BJ (cell line): ENCODE measurements at places on chromosomes 5 and 9.

- DNase-seq = no peak
These were observed 65.5 kb upstream of the HSPA9 start for GRCh38 chr5:138640646-138641254.

GRCh38 chr9:11141357-11141756 is 528.6 kb upstream of the PTPRD start:
- DNase-seq = no peak

- no peak for DNase-seq
These were observed 30.8 kb downstream of the CNTRL start for GRCh38 chr9:121105531-121105930.

- DNase-seq = no peak
These were observed 28.4 kb downstream of the SECISBP2 start for GRCh38 chr9:89346696-89347095.

GRCh38 chr9:14428781-14429230 is 114.9 kb upstream of the NFIB start:
- DNase-seq = no peak

DNA sequence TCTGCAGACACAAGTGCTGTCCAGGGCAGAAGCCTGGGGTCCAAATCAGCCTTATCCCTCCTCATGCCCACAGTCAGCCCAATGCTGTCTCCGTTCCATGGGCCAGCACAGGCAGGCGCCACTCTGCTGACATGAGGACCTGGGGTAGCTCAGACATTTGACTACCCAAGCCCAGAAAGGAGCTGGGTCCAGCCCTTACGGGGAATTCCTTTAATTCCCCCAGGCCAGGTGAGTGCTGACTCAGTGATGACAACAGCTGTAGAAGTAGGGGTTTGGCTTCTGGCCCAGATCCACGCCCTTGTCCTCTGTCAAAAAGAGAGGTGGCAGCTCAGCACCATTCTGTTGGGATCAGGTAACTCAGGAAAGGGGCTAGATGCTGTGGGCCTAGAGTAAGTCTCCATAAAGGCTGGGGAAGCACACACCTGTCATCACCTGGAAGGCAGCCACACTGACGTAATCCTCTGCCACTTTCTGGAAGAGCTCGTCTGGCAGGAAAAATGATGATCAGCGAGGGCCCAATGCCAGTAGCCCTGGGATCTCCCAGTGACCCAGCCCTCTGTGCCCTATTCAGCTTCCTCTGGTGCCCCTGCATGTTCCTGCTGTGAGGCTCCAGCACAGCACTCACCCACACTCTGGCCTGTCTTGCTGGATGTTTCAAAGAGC is 1.9 kb downstream of the RAB24 start:
- DNase-seq = no peak

DNA sequence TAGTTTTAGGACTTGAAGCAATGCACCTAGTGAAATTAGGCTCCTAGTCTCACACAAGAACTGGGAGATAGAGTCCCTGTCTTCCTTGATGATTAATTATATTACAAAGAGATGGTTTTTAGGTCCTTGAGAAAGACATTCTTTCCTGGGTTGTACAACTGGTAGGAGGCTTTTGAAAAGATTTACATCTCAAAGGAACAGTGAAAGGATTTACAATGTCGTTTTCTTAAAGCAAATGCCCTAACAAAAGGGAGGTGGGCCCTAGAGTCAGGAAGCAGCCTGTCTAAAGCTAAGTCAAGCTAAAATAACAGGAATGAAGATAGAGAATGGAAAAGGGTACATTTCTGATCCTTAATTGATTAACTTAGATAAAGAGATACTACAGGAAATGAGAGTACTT is 102.2 kb upstream of the IL7R start:
- DNase-seq = no peak

DNA sequence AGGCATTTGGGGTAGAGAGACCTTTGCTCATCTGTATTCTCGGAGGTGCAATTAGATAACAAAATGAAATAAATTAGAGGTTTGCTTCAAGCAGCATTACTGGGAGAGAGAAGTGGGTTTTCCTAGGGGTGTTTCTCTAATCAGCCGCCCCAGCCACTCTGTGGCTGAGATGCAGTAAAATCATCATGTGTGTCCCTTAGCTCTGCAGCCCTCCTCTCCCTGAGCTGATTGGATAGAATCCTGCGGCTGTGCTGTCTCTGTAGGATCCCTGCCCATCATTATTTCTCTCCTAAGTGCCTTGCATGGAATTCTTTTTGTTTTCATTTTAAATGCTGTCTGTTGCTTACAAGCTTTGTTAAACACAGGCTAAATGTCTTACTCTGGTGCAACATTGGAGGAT is 171.4 kb downstream of the SH3GL2 start:
- no peak for DNase-seq

DNA sequence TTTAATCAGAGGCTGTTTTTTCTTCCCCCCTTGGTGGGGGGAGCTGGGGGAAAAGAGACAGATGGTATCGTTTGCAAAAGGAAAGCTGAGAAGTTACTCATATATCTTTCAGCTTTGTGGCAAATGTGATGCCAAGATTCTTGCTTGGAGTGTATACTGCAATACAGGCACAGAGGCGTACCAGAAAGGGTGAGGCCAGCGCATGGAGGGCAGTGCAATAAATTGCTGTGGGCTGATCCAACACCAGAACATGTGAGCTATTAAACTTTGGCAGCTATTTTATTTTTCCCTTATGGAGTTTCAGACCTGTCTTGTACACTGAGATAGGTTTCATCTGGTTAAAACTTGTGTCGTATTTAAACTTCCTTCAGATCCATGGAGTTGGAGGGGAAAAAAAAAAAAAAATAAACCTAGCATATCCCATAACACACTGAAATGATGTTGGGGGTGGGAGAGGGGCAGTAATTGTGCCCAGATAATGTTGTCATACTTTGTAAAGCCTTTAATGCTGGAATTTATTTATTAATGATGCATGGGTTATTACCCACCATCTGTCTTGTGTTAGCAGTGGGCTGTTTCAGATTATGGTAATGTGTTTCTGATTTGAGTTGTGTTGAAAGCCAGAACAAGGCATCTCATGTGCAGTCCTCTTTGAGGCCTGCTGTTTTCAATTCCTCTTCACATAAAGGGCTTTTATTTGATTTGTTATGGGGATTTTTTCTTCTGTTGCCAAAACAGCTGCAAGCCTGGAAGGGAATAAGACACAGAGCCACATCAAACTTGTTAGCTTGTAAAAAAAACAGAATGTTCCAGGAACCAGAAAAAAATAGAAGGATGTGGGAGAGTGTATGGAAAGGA is 891.3 kb downstream of the TLE1 start:
- DNase-seq = peak; percentile 5

GRCh38 chr9:89661956-89662717 is 57.3 kb downstream of the GADD45G start:
- peak; percentile 76 for DNase-seq

- DNase-seq = no peak
These were observed 213.5 kb downstream of the DENND1A start for GRCh38 chr9:123716339-123716945.
